ENCODE measurements at places on chromosomes 4 and X. TPM values are rescaled to one million over a fixed set of nuclear protein-coding genes. Genes with fewer than 3 reads are reported as not detected.

- no peak for DNase-seq
Measured at GRCh38 chrX:74351760-74352159, 47.8 kb downstream of the ZCCHC13 start.

- DNase-seq, result no peak
Measured at GRCh38 chr4:152451496-152451895, 84.4 kb downstream of the FBXW7 start.

GRCh38 chrX:79153348-79153747 is 8.9 kb downstream of the GPR174 start:
- no peak for DNase-seq

DNA sequence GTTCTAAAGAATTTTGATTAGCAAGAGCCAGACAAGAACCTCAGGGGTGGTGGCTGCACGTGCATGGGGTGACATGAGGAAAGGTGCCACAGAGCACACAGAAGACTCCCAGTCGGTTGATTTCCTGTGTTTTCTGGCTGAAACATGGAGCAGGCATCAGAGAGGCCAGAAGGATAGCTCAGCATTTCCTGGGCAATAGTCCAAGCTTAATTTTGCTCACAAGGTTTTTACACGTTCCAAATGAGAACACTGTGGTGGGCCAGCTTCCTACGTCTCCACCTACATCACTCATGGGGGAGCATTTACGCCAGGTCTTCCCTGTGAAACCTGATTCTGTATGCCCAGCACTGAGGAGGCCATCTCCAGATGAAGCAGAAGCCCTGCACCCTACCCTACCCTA is 212.5 kb upstream of the CLNK start:
- DNase-seq, result no peak

DNA sequence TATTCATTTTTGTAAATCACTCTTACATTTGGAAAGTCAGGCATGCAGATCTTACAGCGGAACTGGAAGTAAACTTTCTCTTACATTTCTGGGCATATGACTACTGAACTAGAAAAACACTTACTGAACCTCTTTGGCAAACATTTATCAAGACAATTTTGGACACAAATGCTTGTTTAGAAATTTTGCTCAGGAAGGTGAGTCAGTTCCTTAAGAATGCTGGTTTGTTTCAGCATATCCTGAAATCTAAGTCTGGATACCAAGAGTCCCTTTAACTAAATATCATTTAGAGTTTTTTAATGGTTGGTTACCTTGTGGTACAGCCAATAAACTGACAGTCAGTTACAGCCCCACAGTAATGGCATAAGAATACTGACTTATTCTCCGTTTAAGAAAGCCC is 15.0 kb downstream of the SHISA3 start:
- no peak for DNase-seq

GRCh38 chr4:71625005-71625404 is 158.9 kb downstream of the GC start:
- DNase-seq, result no peak

- DNase-seq, result no peak
Measured at GRCh38 chrX:49876750-49877149, 2.5 kb upstream of the USP27X start.

- no peak for DNase-seq
Measured at GRCh38 chr4:85402371-85402770, 72.6 kb upstream of the ARHGAP24 start.

DNA sequence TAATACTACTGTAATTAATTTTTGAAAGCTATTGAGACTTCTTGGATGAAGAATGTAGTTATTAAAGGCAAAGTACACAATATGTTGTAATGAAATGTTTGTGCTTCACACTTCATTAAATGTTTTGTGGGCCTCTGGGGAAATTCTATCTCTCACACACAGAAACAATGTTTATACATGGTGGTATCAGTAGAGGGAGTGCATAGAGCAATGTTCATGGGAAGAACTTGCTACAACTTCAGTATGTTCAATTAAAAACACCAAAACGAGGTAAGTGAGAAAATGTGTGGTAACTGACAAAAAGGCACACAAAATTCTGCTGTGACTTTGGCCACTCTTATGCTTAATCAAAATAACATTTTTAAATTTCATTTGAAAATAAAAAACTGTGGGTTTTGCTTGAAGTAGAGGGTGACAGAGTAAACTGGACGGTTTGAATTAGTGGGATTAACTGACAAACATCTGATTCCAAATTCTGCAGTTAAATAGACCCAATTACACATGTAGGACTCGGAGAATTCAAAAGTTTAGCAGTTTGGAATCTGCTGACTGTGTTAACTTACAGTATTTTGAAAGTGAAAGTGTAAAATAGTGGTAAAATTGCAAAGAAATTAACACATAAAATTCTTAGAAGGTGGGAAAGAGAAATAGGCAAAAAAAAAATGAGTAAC is 111.4 kb upstream of the TTC29 start:
- DNase-seq, result no peak

GRCh38 chr4:78057135-78057599 is at the start of gene FRAS1:
Gene FRAS1, plus strand, starts transcription at chr4:78057323. Its CDS starts 687 bp downstream, at chr4:78058010.
- DNase-seq, result peak; percentile 52

DNA sequence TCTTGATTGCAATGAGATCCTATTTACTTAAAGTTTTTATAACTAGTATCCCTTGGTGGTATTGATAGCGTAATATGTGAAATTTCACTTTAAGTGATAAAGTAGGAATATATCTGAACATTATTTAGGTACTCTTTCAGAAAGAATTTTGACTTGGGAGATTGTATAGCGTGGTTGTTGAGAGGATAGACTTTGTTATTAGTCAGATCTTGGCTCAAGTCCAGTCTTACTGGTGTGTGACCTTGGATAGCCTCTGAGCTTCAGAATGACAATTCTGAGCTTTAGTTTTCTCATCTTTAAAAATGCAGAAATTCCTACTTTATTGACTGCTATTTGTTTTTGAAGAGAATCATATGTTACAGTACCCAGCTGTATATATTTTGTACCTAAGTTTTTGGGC is 32.6 kb downstream of the DCK start:
- DNase-seq, result no peak

GRCh38 chrX:149984411-149984810 is 46.1 kb upstream of the EOLA2 start:
- DNase-seq, result no peak

DNA sequence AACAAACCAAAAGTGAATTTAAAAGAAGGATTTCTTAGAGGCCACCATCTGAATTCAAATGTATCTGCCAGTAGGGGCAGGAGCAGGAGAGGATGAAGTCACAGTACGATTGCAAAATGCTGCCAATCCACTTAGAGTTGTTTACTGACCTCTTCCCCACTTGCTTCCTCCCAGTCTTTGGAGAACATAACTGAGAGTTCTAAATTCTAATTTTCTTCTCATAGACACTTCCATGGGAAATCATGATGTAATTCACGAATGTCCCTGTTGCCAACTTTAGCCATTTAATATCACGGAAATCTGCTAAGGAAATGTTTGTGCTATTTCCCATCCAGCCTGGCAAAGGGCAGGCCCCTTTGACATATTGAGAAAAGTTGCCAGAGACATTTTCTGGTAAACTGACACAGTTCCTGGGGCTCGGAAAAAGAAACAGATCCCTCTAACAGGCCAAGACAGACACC is 33.6 kb upstream of the NOCT start:
- no peak for DNase-seq

- no peak for DNase-seq
Measured at GRCh38 chr4:6333301-6334202, 63.9 kb downstream of the WFS1 start.

DNA sequence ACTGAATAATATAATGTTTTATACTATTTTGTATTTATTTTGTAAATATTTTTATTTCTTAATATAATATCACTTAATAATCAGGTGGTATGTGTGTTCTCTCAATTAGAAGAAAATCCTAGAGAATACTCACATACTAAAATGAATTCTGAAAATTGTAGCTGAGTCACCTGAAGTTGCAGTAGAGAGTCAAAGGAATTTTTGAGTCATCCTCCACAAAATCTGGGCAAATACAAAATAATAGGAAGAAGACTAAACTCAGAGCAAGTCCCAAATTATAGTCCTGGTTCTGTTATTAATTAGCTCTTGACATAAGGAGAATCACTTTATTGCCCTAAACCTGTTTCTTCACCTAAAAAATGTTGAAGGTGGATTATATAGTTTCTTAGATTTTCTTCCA is 57.8 kb downstream of the SPATA4 start:
- no peak for DNase-seq

DNA sequence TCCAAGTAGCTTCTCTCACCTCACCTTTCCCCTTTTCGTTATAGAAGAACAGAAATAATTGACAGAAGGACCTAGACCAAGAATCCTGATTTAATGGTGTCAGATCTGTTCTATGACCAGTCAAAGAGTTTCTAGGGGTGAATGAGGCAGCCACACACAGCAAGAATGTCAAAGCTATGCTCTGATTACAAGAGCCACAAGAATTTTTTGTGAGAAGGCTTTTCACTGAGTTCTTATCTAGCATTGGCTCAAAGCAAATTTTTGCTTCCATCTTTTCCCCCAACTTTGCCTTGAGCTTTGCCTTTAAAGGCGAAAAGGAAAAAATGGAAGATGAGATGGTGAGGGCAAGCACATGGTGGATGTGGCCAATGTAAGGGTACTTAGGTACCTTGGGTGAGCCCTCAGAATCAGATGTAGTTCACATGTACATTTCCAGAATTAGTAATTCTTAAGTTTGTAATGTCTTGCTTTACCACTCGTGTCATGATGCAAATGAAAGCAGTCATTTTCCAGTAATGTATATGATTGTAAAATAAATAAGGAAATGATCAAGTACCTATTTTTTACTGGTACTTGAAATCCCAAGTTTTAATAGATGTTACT is 23.5 kb downstream of the FMR1 start:
- no peak for DNase-seq

DNA sequence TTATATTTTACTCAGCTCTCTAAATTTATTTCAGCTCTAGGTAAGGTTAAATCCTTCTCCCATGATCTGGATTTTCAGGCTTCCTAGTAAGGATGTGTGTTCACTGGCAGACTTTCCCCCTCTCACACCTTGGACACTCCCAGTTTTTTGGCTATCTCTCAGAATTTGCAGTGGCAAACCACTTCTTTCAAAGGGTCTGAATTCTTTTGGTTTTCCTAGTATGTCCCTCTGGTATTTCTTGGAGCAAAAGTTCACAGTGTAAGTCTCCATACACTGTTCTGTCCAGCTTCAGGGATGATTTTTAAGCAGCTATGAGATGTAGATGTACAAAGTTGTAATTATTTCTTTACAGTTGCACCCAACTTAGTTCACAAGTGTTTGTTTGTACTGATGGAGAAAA is 653.8 kb upstream of the GALNT7 start:
- no peak for DNase-seq

GRCh38 chrX:102042372-102043325 is 82.8 kb upstream of the TCEAL2 start:
- DNase-seq, result no peak

DNA sequence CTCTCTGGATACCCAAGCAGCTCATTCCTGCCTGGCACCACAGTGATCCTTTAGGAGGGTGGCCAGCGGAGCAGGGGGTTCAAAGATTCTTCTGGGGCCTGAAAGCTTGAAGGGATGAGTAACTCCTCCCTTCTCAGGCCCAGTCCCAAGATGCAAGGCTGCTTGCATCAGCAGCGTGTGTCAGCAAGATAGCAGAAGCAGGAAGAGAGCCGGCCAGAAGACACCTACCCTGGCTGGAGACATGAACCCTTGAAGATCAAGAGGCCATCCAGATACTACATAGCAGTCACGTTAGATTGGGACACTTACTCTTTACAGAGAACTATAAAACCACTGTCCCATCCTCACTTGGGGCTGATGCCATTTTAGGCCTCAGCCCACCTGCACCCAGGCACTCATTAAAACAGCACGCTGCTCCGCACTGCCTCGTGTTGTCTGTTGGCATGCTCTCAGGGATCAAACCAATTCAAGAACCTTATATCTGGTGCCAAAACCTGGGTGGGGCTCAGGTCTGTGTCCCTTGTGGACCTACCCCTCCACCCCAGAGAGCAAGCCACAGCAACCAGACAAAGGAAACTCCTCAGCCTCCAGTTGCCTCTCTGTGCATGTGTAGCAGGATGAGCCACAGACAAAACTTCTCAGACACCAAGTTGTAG is 6.5 kb downstream of the UGT2B17 start:
- no peak for DNase-seq

GRCh38 chr4:125572601-125573000 is 257.8 kb downstream of the FAT4 start:
- no peak for DNase-seq

DNA sequence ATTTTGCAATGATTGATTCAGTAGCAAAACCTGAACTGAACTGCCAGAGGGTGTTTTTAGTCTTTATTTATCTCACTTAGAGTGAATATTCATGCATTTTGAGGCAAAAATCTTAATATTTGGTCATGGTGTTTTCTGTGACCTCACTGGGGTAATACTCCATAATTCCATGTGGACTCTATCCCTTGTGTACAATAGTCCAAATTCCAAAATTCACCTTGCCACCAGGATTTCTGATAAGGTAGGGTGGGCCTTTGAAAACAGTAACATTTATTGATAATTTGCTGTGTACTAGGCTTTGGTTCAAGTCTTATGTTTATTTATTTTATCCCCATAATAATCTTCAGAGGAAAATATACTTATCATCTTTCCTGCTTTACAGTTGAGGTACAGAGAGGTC is 68.4 kb upstream of the PDE5A start:
- no peak for DNase-seq

GRCh38 chrX:111168314-111168713 is 72.3 kb downstream of the PAK3 start:
- DNase-seq, result no peak

- DNase-seq, result no peak
Measured at GRCh38 chr4:145177511-145177905, 2.9 kb downstream of the OTUD4 start.

DNA sequence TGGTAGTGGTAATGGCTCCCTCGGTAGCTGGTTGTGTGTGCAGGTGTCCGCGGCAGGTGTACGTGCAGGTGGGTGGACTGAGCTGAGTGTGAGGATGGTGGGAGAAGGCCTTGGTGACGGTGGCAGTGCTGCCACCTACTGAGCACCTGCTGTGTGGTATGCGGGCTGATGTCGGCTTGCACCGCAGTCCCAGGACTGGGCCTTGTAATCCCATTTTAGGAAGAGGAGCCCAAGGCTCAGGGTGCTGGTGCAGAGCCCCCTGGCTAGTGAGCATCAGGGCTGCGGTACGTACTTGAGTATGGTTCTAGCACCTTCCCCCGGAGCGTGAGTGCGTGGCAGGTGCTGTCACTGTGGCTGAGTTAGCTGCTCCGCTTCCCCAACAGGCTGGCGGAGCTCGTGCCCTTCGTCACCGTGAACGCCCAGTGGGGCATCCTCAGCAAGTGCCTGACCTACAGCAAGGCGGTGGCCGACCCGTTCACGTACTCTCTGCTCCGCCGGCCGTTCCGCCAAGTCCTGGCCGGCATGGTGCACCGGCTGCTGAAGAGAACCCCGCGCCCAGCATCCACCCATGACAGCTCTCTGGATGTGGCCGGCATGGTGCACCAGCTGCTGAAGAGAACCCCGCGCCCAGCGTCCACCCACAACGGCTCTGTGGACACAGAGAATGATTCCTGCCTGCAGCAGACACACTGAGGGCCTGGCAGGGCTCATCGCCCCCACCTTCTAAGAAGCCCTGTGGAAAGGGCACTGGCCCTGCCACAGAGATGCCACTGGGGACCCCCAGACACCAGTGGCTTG is 5.7 kb upstream of the CPZ start:
- DNase-seq, result no peak

Gene TMEM35A
- 16.6 TPM for polyA plus RNA-seq

Gene LONRF3
- polyA plus RNA-seq, result 1.1 TPM

Gene SMPX
- 0.27 TPM for polyA plus RNA-seq

Gene CT45A5
- polyA plus RNA-seq, result not detected

Gene NLGN3
- 14.2 TPM for polyA plus RNA-seq

Gene LRIT3
- polyA plus RNA-seq, result 0.79 TPM

Gene GAGE13
- polyA plus RNA-seq, result not detected

Gene CFI
- 71.2 TPM for polyA plus RNA-seq

Gene ACOX3
- 17.9 TPM for polyA plus RNA-seq

Gene OTUD4
- polyA plus RNA-seq, result 42.2 TPM

Gene MND1
- 14.9 TPM for polyA plus RNA-seq

Gene SLC9B1
- 4.3 TPM for polyA plus RNA-seq

Gene CCDC120
- 12.1 TPM for polyA plus RNA-seq
